CD4-positive, alpha-beta T cell treated with Interleukin-10 for 1 hour (primary cell): ENCODE measurements at places on chromosomes 16 and 17.

GRCh38 chr16:87457061-87457611, 35.7 kb downstream of the ZCCHC14 start:
- no peak for DNase-seq

GRCh38 chr17:47281216-47281615, 27.6 kb downstream of the ITGB3 start:
- no peak for DNase-seq

DNA sequence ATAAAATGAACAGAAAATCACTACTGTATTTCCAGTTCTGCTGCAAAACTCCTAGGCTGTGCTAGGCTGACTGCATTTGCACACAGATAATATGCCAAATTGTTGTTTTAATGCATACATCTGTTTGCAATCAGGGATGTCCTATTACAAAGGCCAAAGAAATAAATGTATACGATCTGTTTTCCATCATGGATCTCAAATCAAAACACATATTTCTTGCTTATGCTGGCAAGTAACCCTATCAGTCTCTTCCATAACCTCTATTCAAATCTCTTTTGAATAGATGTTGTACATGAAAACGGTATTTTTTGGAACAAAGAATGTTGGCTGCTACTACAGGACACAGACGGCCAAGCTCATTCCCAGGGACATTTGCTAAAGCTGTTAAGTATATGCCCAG, 56.6 kb downstream of the DUSP14 start:
- DNase-seq, result no peak

- no peak for DNase-seq
Measured at GRCh38 chr16:3118204-3118790, 5.9 kb downstream of the ZNF205 start.

DNA sequence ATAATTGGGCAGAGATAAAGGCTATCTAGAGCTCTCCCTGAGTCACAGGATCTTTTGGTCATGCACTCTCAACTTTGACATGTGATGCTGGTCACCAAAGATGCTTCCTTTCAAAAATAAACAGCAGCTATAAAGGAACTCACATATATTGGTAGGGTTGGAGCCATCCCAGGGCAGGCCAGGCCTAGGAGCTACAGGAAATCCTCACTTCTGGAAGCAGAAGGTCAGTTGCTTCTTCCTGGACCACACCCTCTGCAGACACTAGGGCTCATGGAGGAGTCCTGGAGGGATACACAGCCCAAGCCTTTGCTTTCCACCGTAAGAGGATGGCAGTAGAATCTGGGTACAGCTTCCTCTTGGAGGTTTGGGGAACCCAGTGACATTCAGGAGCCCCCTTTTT, 24.6 kb downstream of the SOST start:
- DNase-seq, result no peak
